DMS 273 treated with DMSO at 0.1 percent for 48 hours (cell line): ENCODE measurements at places on chromosomes 7 and 10.

GRCh38 chr7:120732256-120732655 lies 125.7 kb downstream of the TSPAN12 start:
- no peak for DNase-seq

DNA sequence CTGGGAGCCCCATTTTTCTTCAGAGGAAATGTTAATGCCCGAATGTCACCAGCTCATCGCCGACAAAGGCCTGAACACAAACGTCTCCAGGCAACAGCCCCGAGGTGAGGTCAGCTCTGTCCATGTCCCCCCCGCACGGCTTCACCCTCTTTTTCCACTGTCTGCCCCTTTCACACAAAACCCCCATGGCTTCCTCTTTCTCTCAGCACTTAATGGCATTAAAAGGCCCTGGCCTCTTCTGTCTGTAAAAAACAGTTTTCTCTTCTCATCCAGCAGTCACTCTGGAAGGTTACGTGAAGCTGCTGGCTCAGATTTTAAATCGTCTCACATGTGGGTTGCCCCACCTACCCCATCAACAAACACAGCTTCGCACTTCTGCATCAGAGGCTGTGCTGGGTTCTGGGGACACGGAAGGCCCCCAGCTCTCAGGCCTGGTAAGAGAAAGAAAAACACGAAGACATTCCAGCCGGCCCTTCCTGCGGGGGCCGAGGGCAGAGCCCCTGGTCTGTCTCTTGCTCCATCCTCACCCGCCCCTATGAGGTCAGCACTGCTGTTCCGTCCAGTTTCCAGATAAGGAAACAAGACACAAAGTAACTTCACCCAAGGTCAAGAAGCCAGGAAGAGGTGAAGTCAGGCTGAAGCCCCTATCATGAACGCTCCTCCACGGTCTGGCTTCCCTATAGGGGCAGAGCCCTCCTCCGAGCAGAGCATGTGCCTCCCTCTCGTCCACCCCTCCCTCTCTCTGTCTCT lies 91.1 kb upstream of the PDGFA start:
- DNase-seq: no peak

- DNase-seq: no peak
Observed at GRCh38 chr7:65265933-65266519, 107.6 kb upstream of the ZNF92 start.

DNA sequence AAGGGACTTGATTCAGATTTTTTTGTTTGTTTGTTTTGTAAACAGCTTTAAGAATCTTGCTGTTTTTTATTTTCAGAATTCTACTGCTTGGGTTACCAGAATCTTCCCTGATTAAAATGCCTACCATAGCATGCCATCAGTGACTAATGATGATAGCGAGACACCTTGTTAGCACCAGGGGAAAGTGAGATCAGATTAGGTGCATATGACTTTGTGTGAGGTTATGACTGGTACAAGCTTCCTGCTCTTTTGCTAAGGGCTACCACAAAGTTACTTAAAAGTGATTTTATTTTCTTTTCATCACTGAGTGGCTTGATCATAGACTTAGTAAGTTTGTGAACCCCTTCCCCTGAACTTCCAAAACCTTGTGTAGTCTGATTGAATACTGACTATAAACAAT lies 93.5 kb downstream of the SND1 start:
- no peak for DNase-seq

DNA sequence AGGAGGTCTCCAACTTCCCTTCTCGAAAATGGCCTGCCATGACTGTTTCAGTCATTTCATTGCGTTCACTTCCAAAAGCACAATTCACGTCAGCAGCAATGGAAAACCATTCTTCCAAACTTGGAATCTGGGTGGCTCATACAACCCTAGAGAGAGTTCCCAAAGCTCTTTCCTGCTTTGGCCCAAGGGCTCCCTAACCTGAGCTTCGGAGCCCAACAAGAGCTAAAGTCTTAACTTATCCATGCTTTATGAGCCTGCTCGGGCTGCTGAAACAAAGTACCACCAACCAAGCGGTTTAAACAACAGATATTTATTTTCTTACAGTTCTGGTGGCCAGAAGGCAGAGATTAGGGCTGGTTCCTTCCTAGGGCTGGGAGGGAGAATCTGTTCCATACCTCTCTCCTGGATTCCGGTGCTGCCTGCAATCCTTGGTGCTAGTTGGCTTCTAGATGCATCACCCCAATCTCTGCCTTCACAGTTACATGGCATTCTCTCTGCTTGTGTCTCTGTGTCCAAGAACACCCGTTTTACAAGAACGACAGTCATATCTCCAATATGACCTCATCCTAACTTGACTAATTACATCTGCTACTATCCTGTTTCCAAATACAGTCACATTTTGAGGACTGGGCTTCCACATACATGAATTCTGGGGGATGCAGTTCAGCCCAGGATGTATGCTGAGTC lies 33.5 kb downstream of the CAMK2B start:
- DNase-seq: no peak
